ENCODE measurements at places on chromosomes 4 and X.

DNA sequence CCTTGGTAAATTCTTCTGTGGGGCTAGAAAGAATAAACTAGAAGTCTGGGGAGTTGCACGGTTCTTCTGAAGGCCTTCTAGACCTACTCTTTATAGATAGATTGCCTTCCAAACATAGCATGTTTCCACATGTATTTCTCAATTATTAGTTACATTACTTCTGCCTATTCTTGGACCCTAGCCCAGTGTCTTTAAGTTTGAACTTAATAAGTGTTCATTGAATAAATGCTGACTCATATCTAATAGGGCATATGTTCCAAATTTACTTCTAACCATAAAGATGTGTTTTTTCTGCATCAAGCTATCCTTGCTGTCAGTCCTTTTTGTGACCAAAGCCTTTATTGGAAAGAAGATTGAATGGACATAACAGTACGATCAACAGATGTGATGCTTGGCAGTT lies 503.6 kb upstream of the ZFP42 start:
- DNase-seq = no peak

DNA sequence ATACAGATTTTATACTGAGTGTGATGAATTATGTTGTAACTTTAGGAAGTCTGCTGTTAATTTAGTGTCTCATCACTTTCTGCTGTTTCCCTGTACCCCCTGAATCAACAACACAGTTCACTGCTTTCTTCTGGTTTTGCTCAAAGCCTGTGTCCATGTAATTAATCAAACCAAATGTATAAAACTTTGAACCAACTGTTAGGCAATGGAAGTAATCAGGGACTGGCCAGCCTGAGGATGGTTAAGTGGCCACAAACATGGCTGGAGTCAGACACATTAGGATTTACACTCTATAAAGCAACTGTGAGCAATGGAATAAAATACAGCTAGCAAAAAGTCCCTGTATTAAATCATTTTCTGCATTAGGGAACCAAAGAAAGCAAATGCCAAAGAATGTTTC lies 42.6 kb downstream of the CXCL1 start:
- no peak for DNase-seq

- DNase-seq = no peak
Observed at GRCh38 chrX:40637687-40638086, 9.7 kb downstream of the CXorf38 start.

DNA sequence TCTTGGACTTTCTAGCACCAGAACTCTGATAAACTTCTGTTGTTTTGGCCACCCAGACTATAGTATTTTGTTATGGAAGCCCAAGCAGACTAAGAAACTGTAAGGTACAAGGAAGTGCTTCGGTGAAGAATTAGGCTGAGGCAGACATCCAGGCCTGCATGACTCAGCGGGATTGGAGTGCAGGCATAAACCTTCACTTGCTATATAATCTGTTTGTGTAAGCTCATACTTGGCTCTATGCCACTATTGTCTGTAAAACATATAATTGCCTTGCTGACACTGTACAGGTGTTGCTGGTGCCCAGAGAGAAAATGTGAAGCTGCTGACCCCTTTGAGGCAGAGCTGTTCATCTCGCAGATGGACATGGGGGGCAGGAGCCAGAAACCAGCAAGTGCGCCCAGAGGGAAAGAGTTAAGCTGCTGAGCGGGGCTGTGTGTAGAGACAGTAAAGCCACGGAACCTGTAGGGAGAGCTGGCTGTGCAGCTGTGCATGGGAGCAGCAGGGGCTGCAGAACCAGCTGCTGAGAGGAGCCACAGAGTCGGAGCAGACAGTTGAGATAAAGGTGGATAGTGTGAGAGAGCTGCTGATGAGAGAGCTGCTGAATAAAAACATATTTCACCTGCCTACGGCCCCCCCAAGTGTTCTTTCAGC lies 96.2 kb downstream of the RBM46 start:
- DNase-seq = no peak

- DNase-seq = no peak
Observed at GRCh38 chr4:153549405-153549804, 83.2 kb downstream of the TMEM131L start.

- no peak for DNase-seq
Observed at GRCh38 chr4:114368751-114369150, 229.9 kb upstream of the UGT8 start.

GRCh38 chr4:151934766-151935165 lies 174.0 kb upstream of the GATB start:
- no peak for DNase-seq

GRCh38 chr4:87032884-87033533 lies 98.2 kb downstream of the AFF1 start:
- DNase-seq = no peak

GRCh38 chr4:39614487-39615162 lies 24.0 kb downstream of the SMIM14 start:
- no peak for DNase-seq

GRCh38 chr4:186258216-186258811 lies 7.7 kb upstream of the F11 start:
- no peak for DNase-seq

GRCh38 chr4:146930673-146931072 lies 15.0 kb downstream of the TTC29 start:
- DNase-seq = no peak

- no peak for DNase-seq
Observed at GRCh38 chrX:78540171-78540570, 119.0 kb downstream of the RTL3 start.

GRCh38 chr4:164192844-164193243 lies 561.1 kb upstream of the SMIM31 start:
- DNase-seq = no peak

DNA sequence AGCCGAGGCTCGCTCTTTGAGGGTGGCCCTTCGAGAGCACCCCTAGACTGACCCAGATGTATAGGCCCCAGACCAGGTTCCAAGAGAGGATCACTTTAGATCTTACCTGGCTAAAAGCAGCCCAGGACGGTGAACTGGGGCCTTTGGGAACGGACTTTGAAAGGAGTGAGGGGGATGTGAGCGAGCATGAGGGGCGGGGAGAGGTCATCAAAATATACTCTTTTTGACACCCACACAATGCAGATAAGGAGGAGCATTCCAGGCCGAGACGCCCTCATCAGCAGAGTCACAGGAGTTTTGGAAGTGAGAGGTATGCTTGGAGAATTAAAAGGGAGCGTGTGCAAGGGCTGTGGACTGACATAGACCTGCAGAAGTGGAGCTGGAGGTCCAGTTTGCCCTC lies 528 bp downstream of the NSDHL start:
- DNase-seq = no peak

- no peak for DNase-seq
Observed at GRCh38 chr4:40170588-40170987, 26.2 kb upstream of the RHOH start.
